Stimulated activated CD8-positive, alpha-beta memory T cell treated with anti-CD3 and anti-CD28 coated beads, Interleukin-2, amount 100 ng/mL, for 1 hour (primary cell): ENCODE measurements at places on chromosomes 16 and 17.

- DNase-seq: no peak
These were observed 27.4 kb upstream of the TNS4 start for GRCh38 chr17:40528692-40529417.

GRCh38 chr17:47695429-47696376, 1.7 kb downstream of the TBKBP1 start:
- DNase-seq: no peak

DNA sequence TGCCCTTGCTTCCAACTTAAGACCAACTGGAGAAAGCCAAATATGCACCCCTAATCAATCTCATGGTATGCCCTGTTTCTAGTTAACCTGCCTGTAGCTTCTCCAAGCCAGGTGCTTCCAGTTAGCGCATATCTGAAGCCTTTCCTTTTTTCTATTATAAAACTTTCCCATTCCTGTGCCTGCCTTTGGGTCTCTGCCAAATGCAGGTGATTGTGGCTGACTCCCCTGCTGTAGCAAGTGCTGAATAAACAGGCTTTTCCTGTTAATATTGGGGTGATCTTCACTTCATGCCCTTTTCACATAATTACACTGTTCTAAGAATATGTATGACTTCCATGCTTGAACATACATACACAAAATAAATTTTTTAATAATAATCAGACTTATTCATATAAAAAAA, 207.4 kb downstream of the TANC2 start:
- no peak for DNase-seq

- DNase-seq: no peak
These were observed 129 bp downstream of the IRX5 start for GRCh38 chr16:54930869-54931119.

DNA sequence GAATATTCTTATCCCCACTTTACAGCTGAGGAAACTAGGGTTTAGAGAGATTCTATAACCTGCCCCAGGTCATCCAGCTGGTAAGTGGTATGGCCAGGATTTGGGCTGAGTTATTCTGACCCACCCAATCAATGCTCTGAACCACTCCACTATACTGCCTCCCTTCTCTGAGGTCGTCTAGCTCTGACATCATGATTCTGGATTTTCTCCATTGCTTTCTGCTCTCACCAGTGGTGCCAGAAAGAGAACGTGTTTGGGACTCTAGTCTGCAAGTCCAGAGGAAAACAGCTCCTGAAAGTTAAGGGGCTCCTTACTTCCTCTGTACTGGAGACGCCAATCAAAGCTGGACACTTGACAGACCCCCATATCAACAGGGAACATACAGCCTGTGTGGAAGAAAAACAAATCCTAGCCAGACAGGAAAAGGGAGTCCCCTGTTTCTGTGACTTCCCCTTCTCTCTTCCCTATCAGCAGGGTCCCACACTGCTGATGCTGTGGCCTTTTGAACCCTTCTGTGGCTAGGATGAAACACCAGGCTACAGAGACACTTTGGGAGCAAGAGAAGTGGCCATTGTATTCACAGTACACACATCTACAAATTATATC, 6.0 kb upstream of the EZH1 start:
- DNase-seq: no peak

DNA sequence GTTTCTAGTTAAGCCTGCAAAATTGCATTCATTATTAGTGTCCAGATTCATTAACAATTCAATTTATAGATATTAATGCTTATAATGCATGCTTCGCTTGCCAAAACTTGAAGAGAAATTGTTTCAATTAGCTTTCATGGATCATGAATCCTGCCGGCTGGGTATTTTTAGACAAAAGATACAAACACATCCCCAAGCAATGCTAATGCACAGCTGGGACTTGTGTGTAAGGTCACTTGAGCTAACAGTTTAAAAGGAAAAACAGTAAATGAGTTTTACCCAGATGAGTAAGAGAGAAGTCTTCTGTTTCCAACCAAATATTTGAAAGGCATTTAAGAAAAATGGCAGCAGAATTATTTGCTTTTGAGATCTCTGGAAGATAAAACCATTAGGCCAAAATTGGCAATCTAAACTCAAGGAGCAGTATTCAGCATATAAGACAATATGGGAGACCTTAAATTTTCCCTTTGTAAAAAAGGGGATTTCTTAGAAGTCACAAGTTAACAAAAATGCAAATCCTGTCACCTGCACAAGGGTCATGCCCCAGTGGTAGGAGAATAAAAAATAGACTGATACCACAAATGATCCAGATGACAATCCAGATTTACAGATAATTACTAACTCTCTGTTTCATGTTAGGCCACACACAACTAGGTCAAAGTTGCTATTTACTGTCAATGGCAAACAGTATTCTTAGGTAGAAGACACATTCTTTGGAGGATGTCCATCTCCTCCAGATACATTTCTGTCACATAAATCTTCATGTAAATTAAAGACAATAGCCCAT, 418.4 kb upstream of the PMFBP1 start:
- no peak for DNase-seq

GRCh38 chr16:19106625-19107020, 7.1 kb upstream of the ITPRIPL2 start:
- no peak for DNase-seq

DNA sequence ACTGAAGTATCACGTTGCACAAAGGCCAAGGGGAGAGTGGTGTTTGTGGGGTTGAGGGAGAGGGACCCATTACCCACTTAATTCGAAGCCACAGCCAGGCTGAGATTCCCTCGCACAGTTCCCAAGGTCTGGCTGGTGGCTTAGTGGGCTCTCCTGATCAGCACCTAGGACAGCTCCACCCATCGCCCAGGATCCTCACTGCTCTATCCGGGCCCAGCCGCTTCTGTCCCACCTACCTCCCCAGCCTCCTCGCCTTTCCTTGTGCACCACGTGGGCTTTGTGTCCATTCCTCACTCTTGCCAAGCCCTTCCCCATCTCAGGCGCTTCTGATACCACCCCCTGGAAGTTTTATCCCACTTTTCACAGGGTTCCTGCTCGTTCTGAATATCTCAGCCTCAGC, 163.5 kb downstream of the CCT6B start:
- DNase-seq: no peak

GRCh38 chr16:54620197-54620596, 310.5 kb upstream of the IRX5 start:
- no peak for DNase-seq

GRCh38 chr16:52386694-52387093, 160.2 kb downstream of the TOX3 start:
- DNase-seq: no peak

- DNase-seq: no peak
These were observed 169.7 kb upstream of the ZFHX3 start for GRCh38 chr16:73217654-73218053.

- DNase-seq: no peak
These were observed 68.3 kb downstream of the KANSL1 start for GRCh38 chr17:46124695-46125592.

GRCh38 chr17:14545156-14545906, 244.4 kb downstream of the HS3ST3B1 start:
- DNase-seq: no peak

- no peak for DNase-seq
These were observed 1.3 kb downstream of the CACNG4 start for GRCh38 chr17:66965801-66966262.
